Putamen (tissue), 1 donor: ENCODE measurements at places on chromosomes 16 and 17.

DNA sequence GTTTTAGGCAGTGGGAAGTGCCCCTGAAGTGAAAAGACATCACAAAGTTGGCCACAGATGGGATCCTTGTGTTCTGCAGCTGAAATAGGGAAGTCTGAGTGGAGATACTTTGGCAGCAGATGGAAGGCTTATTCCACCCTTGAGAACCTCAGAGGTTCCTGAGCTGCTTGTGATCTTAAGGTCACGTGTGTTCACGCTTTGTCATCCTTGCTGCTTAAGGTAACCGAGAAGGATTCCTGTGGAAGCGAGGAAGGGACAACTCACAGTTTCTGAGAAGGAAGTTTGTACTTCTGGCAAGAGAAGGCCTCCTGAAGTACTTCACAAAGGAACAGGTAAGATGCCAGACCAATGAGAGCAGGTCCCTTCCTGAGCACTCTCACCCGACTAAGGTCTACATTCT lies 12.2 kb downstream of the ADAP2 start:
- DNase-seq = no peak

- peak; percentile 43 for DNase-seq
Measured at GRCh38 chr16:51569203-51569931, 418.3 kb upstream of the SALL1 start.

- no peak for DNase-seq
Measured at GRCh38 chr16:87493608-87494280, 920 bp upstream of the ZCCHC14 start.

GRCh38 chr16:72255786-72256185 lies 83.8 kb upstream of the PMFBP1 start:
- no peak for DNase-seq

DNA sequence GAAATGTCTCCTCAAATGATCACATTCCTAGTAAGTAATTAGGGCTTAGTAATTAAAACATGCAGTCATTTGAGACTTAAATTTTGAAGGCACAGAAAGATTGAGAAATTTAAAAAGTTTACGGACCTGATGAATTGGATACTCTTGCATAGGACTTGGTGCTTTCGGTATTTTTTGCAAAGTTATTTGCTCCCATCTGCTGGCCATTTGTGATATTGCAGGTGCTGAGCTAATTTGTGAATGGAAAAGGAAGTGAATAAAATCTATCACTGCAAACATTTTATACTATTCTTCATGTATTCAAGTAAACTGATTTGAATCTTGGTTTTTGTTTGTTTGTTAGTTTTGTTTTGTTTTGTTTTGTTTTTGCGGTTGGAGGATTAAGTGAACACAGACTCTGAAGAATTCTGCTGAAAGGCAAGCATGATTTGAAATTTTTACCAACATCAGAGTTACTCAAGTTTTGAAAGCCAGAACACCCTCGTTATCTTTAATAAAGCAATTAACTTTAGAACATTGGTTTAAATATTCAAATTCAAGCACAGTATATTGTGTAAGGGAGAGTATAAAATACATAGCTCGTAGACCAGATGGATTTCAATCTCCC lies 689.5 kb upstream of the RBFOX1 start:
- DNase-seq = peak; percentile 61
